ENCODE measurements at places on chromosomes 13 and 19. TPM values are rescaled to one million over a fixed set of nuclear protein-coding genes. Genes with fewer than 3 reads are reported as not detected.

Gene THSD1
- 2.2 TPM for total RNA-seq

Gene VSIG10L
- 2.5 TPM for total RNA-seq

Gene IFNL1
- total RNA-seq = not detected

Gene GPC6
- total RNA-seq = under 0.01 TPM

Gene CGB5
- total RNA-seq = not detected

All from melanocyte of skin (primary cell).